ENCODE measurements at places on chromosomes 4 and X. TPM values are rescaled to one million over a fixed set of nuclear protein-coding genes. Genes with fewer than 3 reads are reported as not detected.
A peak's percentile ranks its signal among the peaks of the same experiment; 100 is the strongest.

DNA sequence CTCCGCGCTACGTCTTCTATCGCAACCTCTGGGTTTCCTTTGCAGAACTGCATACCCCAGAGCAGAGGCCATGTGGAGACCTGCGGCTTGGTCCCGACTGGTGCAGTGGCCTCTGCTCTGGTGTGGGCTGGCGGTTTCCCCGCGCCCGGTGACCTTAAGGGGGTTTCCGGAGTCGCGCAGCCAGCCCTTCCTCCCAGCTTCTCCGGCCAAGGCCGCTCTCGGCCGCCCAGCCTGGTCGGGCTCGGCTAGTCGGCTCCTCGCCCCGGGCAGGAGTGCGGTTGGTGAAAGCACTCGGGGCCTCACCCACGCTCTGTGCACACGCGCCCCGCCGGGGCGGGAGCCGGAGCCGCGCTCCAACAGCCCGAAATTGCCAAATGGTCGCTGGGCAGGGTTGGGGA, 84.9 kb downstream of the BCOR start:
- H3K4me3 ChIP-seq, result 0 out of 2 replicates have a peak overlapping the region, but pooled peaks have one; percentile 2
- DNase-seq, result peak; percentile 22
- no peaks in the 10 kb centered on the region for H3K36me3 ChIP-seq

DNA sequence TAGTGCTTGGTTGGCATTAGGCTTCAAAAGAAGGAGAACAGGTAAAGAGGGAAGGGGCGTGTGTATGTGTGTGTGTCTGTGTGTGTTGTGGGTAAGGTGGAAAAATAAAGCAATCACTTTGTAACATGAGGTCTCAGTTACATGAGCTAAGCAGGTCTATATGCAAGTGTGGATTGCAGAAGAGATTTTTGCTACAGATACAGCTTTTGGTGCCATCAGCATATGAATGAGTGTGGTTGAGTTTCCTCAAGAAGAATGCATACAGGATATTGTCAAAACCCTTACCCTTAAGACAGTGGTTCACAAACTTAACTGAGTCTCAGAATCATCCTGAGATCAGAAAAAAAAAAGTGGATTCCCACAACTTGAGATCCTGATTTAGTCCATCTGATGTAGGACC, 220.5 kb upstream of the HTR2C start:
- no peaks in the 10 kb centered on the region for H3K36me3 ChIP-seq
- H3K4me3 ChIP-seq, result no peak overlapping the region
- H3K27me3 ChIP-seq, result no peaks in the 10 kb centered on the region
- no peak overlapping the region for H3K27ac ChIP-seq

DNA sequence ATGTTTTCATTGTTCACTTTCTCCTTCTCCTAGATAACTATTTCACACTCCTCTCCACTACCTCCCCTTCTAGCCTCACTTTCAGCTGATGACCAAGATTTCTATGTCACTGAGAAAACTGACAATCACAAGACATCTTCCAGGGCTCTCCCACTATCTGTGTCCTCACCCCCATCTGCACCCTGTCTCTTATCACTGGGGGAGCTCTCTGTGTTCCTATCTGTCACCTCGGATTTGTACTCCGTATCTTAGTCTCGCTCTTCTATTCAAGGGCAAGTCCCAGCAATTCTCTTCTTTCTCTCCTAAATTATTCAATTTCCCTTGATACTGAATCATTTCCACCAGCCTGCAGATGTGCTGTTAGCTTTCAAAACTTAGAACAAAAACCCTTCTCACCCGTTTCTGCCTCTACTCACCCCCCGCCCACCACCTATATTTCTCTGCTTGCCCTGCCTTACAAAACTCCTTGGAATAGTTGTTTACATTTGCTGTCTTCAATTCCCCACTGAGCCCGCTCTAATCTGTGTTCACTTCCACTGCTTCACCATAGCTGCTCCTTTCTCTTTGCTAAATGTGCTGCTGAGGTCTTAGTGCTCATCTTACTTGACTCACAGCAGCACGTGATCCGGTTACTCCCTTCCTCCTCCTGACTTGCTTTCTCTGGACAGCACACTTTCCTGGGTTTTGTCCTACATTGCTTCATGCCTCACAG, 293.2 kb downstream of the UNC5C start:
- H3K4me1 ChIP-seq, result no peaks in the 10 kb centered on the region
- no peak overlapping the region for H3K27ac ChIP-seq
- peak; percentile 77 for DNase-seq
- H3K36me3 ChIP-seq, result no peaks in the 10 kb centered on the region
- no peaks in the 10 kb centered on the region for H3K27me3 ChIP-seq

TMEM35A gene
- total RNA-seq, result 12.8 TPM

FDCSP gene
- not detected for total RNA-seq

DNA sequence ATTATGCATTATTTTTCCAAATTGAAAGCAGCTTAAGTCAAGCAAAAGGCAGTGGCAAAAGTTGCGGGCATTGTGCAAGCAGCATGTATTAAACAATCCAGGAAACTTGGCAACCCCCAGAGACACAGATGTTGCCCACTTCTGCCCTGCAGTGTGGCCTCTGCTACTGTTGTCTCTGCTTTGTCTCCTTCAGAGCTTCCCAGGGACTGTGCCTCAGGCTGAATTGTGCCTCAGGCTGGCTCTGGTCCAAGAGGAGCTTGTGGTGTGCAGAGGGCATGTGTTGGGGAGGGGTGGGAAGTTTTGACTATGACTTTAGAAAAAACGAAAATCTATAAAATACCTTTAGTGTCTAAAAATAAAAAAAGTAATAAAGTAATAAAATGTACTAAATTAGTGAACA, 201.4 kb downstream of the CCSER1 start:
- peaks cover 3% of the 10 kb centered on the region for H3K4me1 ChIP-seq
- peak; percentile 4 for DNase-seq
- no peaks in the 10 kb centered on the region for H3K36me3 ChIP-seq
- no peak overlapping the region for H3K27ac ChIP-seq
- H3K4me3 ChIP-seq, result no peak overlapping the region

Data from IMR-90 (cell line).